Left renal cortex interstitium (tissue), 4 donors: ENCODE measurements at places on chromosomes 7 and 10. TPM values are rescaled to one million over a fixed set of nuclear protein-coding genes. Genes with fewer than 3 reads are reported as not detected.

Gene PON1
- 0.62 TPM for polyA plus RNA-seq

- DNase-seq = no peak
Measured at GRCh38 chr10:30172091-30172490, 112.7 kb upstream of the JCAD start.

Gene SBDS
- polyA plus RNA-seq = 96.0 TPM

- DNase-seq = no peak
Measured at GRCh38 chr7:129494041-129494440, 8.3 kb upstream of the SMKR1 start.

DNA sequence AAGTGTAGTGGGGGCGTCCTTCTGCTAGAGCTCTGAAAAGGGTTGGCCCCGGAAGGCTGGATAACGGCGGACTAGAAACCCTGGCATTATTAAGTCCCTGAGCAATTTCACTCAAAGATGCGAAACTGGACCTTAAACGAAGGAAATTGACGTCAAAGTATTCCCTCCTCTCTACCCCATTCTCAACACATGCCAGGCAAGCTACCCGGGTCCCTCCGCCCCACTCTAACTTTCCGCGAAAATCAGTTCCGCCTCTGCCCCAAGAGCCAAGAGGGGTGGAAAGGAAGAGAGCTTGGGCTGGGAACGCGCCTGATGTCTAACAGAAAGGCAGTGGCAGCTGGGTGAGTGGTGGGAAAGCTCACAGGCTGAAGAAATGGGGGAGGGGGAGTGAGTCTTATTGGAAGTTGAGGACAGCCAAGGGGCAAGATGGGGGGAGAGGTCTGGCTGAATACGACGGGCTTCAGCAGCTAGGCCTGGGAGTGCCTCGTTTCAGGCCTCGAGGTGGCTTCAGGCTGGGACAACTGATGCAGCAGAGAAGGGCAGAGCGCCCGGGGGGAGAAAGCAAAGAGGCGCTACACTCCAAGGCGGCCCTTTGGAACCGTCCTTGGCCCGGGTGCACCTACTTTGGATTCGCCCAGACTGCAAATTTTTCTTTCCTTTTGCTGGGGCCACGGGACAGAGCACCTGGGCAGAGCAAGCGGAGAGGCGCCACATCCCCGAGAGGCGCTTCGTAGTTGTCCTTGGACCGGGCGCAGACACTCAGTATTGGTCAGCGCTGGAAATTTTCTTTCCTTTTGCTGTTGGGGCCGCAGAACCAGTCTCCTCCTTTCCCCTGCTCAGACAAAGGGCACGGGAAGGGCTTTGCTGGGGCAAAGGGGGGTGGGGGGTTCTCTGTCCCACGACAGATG is 2.0 kb upstream of the FEZF1 start:
- no peak for DNase-seq

DNA sequence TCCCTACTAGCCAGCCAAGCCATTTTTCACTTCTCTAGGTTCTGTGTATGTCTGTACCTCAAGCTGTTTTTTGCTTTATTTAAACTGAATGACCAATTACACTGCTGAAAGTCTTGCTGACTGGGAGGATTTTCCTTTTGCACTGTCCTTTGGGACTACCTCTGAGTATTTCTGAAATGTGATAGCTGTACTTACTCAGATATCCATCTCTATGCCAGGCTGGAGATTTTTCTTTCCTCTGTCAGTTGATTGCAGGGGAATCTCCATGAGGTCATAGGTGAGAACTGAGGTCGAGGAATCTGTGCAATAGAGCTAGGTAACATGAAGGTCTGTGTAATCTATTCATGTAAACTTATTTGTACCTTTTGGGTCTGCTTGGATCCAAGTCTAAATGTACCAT is 38.9 kb upstream of the ANKRD1 start:
- no peak for DNase-seq

GRCh38 chr10:123599366-123599849 is 66.7 kb upstream of the GPR26 start:
- DNase-seq = no peak

GRCh38 chr7:155371331-155371883 is 73.7 kb downstream of the INSIG1 start:
- no peak for DNase-seq

DNA sequence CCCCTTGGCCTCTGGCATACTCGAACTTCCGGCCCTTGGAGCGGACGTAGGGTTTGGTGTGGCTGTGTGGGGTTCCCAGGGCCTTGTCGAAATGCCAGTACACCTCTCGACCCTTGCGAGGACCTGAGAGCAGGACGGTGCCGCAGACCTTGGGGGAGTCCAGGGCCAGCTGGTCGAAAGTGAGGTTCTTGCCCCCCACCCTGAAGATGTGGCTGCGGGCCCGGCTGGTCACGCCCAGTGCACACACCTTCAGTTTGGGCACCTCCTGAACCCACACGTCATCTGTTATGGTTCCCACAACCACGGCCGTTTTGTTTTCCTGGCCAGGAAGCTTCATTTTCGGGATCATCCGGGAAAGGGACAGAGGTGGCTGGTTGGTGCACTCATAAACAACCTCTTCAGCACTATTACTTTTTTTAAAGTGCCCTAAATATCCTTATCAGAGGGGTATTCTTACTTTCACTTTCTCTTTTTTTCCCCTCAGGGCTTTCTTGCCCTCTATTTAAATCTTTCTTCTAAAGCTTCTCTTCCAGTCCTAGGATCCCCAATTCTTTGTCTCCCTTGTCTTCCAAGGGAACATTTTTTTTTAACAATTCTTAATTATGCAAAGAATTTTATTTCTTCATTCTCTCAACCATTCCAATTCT is 44.9 kb upstream of the FAM3C start:
- no peak for DNase-seq

Gene STK31
- polyA plus RNA-seq = 1.3 TPM

GRCh38 chr10:63703740-63704345 is 182.6 kb downstream of the REEP3 start:
- no peak for DNase-seq

DNA sequence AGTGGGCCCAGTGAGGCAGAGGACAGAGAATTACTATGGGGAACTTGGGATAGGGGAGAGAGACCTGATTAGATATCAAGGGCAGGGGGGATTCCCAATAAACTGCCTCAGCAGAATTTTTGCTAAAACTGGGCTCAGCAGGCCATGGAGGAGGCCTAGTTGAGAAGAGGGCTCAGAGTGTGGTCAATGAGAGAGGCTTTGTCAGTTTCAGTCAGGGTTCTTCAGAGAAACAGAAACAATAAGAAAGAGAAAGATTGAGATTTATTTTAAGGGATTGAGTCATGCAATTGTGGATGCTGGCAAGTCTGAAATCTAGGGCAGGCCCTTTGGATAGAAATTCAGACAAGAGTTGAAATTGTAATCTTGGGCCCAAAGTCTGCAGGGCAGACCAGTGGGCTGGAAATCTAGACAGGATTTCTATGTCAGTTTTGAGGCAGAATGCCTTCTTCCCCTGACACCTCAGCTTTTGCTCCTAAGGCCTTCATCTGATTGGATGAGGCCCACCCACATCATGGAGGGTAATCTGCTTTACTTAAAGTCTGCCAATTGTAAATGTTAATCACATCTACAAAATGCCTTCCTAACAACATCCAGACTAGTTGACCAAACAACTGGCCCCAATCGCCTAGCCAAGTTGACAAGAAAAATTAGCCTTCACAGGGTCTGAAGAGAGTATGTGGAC is 33.5 kb upstream of the CCSER2 start:
- no peak for DNase-seq

GRCh38 chr7:139823959-139824521 is 5.0 kb upstream of the TBXAS1 start:
- peak; percentile 28 for DNase-seq

Gene GPR26
- polyA plus RNA-seq = 0.05 TPM

GRCh38 chr10:3763852-3764625 is 21.0 kb downstream of the KLF6 start:
- no peak for DNase-seq

DNA sequence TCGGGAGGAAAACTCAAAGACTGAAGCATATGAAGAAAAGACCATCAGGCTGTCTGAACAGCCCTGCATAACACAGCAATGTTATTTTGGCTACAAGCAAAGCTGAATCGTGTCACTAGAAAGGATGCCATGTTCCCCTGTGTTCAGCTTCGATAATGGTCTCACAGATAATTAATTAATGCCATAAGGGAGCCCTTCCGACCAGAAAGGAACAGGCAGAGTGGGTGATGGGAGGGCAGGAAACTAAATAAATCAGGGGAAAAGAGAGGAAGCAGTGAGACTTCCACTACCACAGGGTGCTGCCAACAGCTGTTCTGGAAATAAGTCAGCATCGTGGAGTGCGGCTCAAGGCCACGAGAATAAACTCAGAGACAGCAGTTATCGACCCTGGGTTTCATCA is 3.2 kb downstream of the PTPRN2 start:
- DNase-seq = no peak

DNA sequence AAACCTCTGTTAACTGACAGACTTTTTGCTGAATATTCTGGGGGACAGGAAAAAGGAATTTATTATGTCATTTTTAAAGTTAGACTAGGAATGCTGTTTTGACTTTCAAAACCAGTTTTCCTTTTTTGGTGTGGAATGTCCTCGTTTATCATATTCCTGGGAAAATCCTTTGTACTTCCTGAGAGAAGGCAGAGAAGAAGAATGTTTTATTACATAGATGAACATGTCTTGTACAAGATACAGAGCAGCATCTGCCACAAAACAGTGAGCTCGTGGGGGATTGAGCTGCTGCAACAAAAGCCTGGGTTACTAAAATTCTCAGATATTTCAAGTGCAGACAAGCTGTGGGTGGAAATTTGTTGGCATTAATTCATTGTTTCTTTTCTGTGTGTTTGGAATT is 20.2 kb downstream of the MCU start:
- DNase-seq = no peak

GRCh38 chr10:74750848-74751274 is 75.5 kb upstream of the KAT6B start:
- no peak for DNase-seq

Gene SLC4A2
- 102 TPM for polyA plus RNA-seq

- no peak for DNase-seq
Measured at GRCh38 chr10:4810092-4810491, 15.9 kb upstream of the AKR1E2 start.

Gene TMEM72
- 78.0 TPM for polyA plus RNA-seq

Gene ZEB1
- 27.4 TPM for polyA plus RNA-seq

DNA sequence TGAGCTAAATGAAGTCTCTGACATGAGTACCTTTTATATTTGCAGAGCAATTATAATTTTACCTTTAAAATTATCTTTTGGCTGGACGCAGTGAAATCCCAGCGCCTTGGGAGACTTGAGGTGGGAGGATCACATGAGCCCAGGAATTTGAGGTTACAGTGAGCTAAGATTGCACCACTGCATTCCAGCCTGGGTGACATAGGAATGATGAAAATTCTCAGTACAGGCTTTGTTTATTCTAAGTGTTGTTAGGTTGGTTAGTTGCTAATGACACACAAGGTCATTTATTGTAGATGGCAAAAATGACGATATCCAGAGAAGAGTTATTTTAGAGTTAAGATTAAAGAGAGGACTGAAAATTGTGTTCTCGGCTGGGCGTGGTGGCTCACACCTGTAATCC is 87.6 kb downstream of the XRCC2 start:
- no peak for DNase-seq

Gene FAM25A
- polyA plus RNA-seq = not detected

DNA sequence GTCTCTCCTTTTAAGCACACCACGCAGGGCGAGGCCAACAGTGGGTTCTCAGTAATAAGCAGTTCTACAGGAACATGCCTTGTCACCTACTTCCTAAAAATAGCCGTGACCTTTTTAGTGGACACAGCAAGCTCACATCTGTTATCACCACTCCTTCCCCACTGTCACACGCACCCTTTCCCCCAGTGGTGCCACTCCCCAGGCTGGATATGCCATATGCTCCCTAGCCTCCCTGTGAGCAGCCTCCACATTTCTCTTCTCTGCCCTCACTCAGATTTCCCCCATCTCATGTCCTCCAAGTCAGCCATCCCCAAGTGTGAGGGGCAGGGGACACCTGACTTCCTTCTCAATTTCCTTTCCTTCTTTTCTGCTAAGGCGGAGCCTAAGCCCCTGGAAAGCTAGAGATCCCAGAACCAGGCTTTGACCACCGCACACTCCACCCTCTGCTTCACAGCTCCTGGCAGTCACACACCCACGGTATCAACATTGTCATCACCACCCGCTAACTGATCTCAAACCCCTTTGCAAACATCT is 3.7 kb downstream of the ANXA11 start:
- DNase-seq = no peak

Gene PCLO
- polyA plus RNA-seq = 8.0 TPM

DNA sequence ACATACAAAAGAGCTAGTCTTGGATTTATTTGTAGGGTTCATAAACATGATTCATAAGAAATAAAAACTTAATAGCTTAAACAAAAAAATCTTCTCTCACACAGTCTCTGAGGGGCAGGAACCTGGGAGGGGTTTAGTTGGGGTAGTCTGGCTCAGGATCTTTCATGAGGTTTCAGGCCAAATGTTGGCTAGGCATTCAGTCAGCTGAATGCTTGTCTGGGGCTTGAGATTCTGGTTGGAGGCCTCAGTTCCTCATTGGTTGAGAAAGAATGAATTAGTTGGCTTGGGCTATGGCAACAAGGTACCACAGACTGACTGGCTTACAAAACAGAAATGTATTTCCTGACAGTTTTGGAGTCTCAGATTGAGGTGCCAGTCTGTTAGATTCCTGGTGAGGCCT is 74.3 kb downstream of the ANKRD7 start:
- DNase-seq = no peak

Gene SUV39H2
- 19.2 TPM for polyA plus RNA-seq

DNA sequence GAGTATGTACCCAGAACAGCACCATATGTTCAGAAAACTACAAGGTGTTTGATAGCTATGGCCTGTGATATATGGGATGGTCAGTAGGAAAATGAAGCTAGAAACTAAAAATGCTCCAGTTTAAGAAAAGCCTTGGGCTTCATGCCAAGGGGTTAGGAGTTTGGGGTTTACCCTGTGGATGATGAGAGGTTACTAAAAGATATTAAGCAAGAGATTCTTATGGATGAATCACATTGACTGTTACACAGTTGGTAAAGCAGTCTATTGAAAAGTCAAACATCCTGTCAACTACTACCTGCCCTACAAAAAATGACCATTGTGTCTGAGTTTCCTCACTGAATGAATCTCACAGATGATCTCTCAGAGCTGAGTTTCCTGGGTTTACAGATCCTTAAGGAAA is 166.2 kb upstream of the INHBA start:
- DNase-seq = no peak

DNA sequence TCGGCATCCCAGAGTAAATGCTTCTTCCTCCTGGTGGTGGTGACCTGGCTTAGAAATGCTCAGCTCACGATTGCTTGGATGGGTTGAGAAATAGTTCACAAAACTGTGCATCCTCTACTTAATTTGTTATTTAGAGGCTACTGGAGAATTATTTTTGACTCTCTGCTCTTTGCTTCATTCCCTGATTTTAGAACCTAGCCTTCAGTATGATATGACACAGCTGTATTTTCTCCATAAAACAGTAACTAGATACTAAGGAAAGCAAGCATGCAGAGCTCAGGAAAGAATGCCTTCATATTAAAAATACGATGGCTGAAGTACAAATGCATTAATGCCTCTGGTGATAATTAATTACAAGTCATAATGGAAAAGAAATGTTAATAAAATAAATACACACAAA is 602.0 kb upstream of the COBL start:
- DNase-seq = peak; percentile 38

- DNase-seq = no peak
Measured at GRCh38 chr10:4663162-4663992, 162.6 kb upstream of the AKR1E2 start.
